ENCODE measurements at places on chromosomes 13 and 19.
A peak's percentile ranks its signal among the peaks of the same experiment; 100 is the strongest.

DNA sequence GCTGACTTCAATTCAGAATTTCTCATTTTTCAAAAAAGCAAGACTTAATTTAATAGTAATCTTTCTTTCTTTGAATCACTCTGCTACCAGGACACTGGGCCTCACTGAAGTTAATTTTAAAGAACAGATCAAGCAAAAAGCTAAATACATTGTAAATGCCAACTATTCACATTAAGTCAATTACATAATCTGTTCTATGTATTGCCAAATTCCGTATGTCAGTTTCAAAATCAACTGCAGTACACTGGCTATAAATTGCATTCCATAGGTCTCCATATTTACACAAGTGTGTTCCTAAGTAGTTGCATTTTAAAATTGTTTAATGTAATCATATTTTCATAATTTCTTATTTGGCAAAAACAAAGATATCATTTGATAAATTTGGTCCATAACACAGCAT, 10.1 kb downstream of the FOXO1 start:
- no peak for DNase-seq

GRCh38 chr13:96218475-96218874, 128.6 kb downstream of the HS6ST3 start:
- DNase-seq, result no peak

DNA sequence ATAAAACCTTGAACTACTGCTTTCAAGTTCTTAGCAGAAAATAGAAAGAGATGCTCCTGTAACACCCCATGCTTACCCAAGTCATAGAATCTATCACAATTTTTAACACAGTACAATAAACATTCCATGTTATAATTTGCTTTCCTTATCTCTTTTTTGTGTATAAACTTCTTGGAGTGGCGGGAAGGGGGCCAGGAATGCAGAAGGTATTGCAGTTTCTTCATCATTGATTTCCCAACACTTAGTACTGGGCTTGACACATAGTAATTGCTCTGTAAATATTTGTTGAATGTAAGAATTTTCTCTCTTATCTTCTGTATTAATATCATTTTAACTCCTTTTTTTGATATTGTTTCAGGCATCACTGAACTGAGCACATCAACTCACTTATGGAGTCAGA, 535.8 kb downstream of the KCTD12 start:
- no peak for DNase-seq

DNA sequence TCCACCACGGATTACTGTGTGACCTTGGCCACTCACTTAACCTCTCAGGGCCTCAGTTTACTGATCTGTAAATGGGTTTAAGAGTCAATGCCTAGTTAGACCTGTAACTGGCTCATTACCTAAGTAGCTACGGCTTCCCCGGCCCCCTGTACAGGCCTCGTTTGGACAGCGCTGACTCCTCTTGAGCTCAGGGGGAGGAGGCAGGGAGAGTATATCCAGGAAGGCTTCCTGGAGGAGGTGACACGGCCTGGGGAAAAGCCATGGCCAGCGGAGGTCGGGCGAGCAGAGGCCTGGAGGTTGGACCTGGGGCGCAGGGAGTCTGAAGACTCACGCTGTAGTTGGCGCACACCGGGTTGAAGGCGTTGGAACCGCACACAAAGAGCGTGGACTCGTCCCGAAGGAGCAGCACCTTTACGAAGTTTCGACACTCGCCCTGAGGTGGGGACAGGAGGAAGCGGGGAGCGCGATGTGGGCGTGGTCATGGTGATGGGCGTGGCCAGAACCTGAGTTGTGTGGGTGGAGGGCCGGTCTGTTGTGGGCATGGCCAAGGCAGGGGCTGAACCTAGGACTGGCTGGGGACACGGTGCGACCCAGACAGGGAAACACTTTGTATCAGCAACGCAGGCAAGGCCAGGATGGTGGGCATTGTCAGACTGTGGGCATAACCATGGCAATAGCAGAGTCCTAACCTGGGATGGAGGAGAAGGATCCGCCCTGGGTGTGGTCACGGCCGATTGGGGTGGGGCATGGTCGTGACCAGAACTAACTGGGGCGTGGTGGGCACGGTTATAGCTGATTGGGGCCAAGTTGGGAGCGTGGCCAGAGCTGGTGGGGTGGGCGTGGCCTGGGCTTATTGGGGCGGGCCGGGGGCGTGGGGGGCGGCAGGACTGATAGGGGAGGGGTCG, 3.6 kb downstream of the SEMA6B start:
- no peak for DNase-seq

- no peak for DNase-seq
These were observed 26.1 kb downstream of the ZMYM2 start for GRCh38 chr13:19984430-19985218.

GRCh38 chr13:37615276-37615675, 16.7 kb upstream of the POSTN start:
- DNase-seq, result no peak

DNA sequence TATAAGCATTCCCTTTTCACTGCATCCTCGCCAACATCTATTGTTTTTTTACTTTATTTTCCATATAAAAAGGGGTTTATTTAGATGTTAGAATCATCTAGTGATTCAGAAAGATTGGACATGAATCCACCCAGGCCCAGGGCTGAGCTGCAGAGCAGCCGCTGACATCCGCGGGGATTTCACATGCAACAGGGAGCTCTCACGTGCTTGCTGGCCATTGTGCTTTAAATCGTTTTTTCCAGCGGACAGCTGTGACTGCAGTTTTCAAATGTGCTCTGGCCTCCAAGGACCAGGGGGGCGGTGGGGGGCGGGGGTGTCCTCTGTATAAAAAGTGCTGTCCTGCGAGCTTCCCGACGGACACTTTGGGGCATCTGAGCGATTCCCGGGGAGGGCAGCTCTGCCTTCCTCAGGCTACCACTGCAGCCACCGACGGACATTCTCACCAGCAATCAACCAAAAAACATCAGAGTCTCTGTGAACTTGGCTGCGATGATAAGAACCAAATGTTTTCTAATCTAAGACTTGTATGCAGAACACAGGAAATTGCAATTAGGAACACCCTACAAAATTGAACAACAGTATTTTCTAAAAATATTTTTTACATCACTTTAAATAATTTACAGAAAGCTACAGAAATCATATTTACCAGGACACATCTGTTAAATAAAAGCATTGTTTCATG, 12.6 kb downstream of the RB1 start:
- no peak for DNase-seq

GRCh38 chr13:36430247-36431203, 1.8 kb upstream of the CCNA1 start:
- DNase-seq, result no peak

DNA sequence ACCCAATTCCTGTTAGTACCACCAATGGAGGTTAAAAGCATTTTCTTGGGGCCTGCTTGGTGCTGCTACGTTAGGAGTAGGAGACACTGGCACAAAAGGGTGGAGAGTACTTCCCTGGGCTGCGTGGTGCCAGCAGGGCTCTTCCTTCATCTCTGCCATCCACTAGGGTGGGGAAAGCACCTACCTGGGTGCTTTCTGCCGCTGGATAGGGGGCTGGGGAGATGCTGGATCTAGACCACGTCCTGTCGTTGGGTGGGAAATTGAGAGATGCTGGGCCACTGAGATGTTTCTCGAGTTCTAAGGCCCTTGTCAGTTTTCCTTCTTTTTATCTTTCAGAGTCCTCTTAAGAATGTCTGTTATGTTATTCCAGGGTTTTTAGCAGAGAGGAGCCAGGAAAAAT, 6.7 kb upstream of the FCGBP start:
- no peak for DNase-seq

GRCh38 chr13:107459430-107459829, 755.9 kb downstream of the LIG4 start:
- no peak for DNase-seq

DNA sequence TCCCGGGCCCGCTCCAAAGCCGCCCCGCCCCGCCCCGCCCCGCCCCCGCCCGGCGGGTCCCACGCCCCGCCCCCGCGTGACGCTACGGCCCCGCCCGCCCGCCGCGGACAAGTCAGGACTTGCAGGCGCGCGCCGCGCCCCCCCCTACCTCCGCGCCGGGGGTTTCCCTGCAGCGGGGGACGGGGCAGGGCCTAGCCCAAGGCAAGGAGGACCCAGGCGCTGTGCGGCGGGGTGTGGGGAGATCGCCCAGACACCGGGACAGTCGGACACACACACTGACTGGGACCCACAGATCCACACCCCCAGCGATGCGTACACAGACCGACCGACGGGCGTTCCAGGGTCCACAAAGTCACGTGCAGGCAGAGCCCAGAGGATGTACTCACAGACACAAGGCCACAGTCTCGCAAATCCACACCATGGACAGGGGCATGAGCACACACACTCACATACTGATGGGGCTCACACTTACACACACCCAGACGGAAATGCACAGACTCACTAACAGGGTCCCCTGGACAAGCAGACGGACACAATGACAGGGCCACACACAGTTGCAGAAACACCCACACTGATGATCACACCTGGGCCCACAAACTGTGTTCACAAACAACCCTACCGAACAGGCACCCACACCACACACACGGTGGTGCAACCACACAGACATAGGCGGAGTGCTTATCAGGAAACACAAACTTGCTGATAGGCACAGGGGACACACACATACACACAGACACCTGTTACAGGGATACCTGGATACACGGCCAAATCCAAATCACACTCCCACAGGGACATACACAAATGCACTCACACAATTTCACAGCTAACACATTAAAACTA, 436 bp upstream of the BBC3 start:
- DNase-seq, result peak; percentile 84

Measured in stimulated activated CD8-positive, alpha-beta memory T cell treated with anti-CD3 and anti-CD28 coated beads, Interleukin-7, amount 100 ng/mL, for 48 hours (primary cell).